ENCODE measurements at places on chromosomes 3 and 15.

DNA sequence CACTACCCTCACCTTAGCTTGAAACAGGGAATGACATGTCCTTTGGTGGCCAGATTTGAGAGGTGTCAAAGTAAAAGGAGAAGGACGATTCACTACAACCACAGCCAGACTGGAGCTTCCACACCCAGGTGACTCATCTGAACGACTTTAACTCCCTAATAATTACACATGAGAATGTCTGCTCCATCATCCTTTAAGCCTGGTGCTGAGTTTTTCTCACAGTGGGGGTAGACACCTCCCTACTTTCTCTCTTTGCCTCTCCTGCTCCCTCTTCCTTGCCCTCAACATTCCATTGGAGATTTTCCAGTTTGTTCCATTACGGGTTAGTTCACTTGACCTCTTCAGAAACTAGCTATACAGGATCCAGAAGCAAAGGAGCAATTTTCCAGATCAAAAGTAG is 154.3 kb upstream of the BHLHE40 start:
- DNase-seq, result no peak

DNA sequence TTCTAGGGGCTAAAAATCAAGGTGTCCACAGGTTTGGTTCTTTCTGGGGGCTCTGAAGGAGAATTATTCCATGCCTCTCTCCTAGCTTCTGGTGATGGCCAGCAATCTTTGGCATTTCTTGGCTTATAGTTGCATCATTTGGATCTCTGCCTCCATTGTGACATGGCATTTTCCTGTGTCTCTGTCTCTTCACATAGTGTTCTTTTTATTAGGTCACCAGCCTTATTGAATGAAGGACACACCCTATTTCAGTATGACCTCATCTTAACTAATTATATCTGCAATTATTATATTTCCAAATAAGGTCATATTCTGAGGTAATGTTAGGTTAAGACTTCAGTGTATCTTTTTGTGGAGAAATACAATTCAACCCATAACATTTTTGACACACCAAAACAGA is 3.2 kb upstream of the GBE1 start:
- no peak for DNase-seq

DNA sequence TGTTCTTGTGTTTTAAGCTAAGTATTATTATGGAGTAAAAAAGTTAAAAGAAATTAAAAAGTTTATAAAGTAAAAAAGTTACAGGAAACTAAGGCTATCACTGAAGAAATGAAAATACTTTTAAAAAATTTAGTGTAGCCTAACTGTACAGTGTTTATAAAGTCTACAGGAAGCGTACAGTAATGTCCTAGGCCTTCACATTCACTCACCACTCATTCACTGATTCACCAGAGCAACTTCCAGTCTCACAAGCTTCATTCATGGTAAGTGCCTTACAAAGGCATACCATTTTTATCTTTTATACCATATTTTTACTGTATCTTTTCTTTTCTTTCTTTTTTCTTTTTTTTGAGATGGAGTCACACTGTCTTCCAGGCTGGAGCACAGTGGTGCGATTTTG is 40.7 kb upstream of the SCN5A start:
- no peak for DNase-seq

- peak; percentile 80 for DNase-seq
Measured at GRCh38 chr15:52680041-52680391, 828 bp upstream of the ATOSA start.

- no peak for DNase-seq
Measured at GRCh38 chr3:126568776-126569342, 10.1 kb upstream of the C3orf22 start.

- DNase-seq, result peak; percentile 21
Measured at GRCh38 chr3:57673156-57673555, 19.7 kb downstream of the DENND6A start.

- DNase-seq, result no peak
Measured at GRCh38 chr3:22360164-22360563, 609.2 kb upstream of the ZNF385D start.

- DNase-seq, result peak; percentile 12
Measured at GRCh38 chr15:58348095-58348812, 83.5 kb upstream of the LIPC start.

GRCh38 chr3:98811048-98811447 is 47.9 kb downstream of the ST3GAL6 start:
- DNase-seq, result no peak

DNA sequence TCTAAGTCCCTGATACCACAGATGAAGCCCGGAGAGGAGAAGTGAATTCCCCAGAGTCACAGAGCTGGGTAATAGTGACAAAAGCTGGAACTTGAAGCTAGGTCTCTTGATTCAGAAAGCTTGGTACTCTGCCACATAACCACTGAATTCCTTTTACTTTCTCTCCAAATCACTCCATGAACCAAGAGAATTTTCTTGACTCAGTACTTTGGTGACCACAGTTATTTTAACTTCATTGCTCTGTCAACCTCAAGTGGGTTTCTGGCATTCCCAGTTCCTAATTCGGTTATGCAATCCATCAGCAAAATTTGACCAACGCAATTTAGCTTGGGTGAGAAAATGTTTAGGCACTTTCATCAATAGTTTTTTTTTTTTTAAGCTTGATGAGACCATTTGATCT is 61.0 kb upstream of the PPARG start:
- DNase-seq, result no peak

- no peak for DNase-seq
Measured at GRCh38 chr3:51934139-51934850, 7.4 kb downstream of the RRP9 start.

- DNase-seq, result no peak
Measured at GRCh38 chr3:139460076-139460475, 16.2 kb downstream of the RBP2 start.

- DNase-seq, result no peak
Measured at GRCh38 chr3:194265505-194265892, 85.6 kb downstream of the CPN2 start.

GRCh38 chr3:62665627-62666437 is 209.4 kb downstream of the CADPS start:
- peak; percentile 88 for DNase-seq

- no peak for DNase-seq
Measured at GRCh38 chr3:23468203-23468602, 265.1 kb downstream of the UBE2E2 start.

- no peak for DNase-seq
Measured at GRCh38 chr15:86041399-86041798, 38.3 kb upstream of the AGBL1 start.

- DNase-seq, result no peak
Measured at GRCh38 chr15:36472672-36473071, 106.8 kb upstream of the CDIN1 start.

GRCh38 chr3:141326123-141326522 is 42.2 kb upstream of the ZBTB38 start:
- DNase-seq, result no peak

DNA sequence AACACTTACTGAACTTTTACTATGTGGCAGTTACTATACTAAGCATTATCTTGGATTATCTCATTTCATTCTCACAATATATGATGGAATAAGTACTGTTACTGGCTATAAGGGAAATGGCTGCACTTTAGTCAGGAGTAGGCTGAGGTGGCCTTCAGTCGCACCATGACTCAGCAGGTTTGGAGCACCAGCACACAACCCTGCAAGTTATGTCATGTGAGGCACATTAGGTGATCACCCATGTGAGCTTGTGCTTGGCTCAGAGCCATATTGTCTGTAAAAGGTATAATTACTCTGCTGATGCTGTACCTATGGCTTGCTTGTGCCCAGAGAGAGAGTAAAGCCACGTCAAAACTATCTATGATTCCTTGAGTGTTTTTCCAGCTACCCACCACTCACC is 54.1 kb upstream of the TIPARP start:
- no peak for DNase-seq

DNA sequence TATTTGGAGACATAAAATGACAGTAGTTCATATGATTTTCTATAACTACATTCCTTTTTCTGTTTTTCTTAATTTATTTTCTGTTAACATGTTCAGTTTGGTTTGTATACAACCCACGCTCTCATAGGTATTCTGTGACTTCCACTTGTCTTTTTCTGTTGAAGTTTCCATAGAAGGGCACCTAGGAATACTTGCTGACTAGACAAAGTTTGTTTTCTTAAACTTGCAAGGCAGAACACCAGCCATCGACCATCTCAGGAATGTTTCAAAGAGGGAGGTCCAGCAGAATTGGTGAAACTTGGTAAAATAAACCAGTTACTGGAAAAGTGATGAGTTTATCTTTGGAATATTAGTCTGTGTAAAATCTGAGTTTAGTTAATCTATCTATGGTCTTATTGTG is 403.2 kb upstream of the CADM2 start:
- no peak for DNase-seq

- DNase-seq, result no peak
Measured at GRCh38 chr15:92092289-92093105, 239.0 kb downstream of the SLCO3A1 start.

- no peak for DNase-seq
Measured at GRCh38 chr15:35880896-35881295, 334.9 kb upstream of the DPH6 start.

GRCh38 chr3:159763602-159764489 is 224.8 kb upstream of the IL12A start:
- DNase-seq, result no peak

GRCh38 chr3:2850701-2851100 is 259.5 kb downstream of the IL5RA start:
- DNase-seq, result no peak

- DNase-seq, result no peak
Measured at GRCh38 chr3:36730966-36731365, 33.4 kb downstream of the DCLK3 start.

DNA sequence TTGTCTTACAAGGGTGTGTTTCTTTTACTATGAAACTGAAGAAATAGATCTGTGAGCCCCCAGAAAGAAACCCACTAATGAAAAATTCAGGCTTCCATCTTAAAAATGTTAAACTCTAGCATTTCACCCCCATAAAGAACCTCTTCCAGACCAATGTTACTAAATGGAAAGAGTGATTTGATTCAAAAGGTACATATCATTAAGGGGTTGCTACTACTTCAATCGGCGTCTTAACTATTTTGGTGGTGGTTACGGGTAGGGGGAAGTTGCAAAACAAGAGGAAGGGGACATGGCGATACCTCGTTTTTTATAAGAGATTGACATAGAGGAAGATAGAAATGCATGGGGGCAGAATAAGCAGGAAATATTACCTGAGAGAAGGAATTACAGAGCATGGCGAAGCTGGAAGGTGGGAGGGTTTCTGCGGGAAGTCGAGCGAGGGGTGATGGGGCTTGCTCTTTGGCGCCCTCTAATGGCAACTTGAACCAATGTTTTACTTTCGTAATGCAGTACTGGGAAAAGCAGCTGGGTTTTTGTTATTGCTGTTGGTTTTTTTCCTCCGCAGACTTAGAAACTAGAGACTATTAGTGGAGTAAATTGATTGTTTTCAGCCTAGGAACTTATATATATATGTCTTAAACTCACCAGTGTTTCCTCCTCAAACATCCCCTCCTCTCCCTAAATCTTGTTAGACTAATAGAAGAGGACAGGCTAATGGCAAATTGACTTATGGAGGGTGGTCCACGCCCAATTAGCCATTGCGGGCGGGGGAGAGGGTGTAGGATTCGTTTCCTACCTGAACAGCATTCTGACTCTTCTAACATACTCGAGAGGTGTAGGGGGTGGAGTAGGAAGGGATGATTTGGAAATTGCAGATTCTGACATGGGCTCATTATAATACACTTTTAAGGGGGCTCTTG is 11.3 kb upstream of the SOX2 start:
- DNase-seq, result peak; percentile 81

- DNase-seq, result no peak
Measured at GRCh38 chr15:88571852-88572259, 25.4 kb upstream of the DET1 start.

DNA sequence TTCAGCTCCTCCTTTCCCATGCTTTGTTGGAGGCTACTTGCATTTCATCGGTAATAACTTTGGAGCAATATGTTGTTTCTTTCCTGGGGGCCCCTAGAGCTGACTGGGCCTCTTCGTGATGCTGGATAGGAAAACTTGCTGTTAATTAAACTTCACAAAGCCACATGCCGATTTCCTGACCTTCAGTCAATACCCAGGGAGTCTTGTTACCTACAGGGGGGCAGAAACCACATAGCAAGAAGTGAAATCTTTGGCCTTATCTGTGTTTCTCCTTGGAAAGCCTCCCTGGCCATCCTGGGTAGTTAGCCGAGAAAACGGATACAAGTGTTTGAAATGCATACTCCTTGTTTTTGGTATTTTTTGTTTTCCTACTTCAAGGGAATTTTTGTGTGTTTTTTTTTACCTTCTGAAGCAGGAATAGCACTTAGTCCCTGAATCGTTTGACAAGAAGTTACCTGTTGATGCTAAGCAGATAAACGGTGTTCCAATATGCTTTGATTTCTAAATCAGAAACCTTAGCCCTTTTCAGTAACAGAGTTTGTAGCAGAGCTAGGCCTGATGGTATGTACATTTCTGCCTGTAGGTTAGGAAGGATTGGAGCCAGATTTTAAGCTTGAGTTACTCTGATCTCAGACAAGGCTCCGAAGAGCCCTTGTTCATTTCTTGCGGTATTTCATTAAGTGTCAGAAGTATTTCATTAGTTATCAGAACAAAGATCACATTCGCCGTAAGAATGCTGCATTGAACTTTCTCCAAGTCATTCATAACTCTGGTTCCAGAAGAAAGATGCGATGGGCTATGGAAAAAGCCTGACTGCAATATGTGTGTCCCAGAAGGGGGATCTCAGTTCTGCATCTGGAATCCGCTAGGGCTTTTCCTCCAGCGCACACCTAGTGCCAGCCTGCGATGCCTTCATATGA is 111.5 kb downstream of the THSD4 start:
- no peak for DNase-seq

DNA sequence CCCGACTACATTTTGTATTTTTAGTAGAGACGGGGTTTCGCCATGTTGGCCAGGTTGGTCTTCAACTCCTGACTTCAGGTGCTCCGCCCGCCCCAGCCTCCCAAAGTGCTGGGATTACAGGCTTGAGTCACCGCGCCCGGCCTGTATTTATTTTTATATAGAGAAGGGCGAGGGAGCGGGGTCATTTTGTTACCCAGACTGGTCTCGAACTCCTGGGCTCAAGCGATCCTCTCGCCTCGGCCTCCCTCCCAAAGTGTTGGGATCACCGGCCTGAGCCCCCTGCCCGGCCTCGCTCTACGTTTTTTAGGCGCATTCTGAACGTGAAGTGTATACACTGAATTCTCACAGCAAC is 514 bp upstream of the PPP4R2 start:
- no peak for DNase-seq

DNA sequence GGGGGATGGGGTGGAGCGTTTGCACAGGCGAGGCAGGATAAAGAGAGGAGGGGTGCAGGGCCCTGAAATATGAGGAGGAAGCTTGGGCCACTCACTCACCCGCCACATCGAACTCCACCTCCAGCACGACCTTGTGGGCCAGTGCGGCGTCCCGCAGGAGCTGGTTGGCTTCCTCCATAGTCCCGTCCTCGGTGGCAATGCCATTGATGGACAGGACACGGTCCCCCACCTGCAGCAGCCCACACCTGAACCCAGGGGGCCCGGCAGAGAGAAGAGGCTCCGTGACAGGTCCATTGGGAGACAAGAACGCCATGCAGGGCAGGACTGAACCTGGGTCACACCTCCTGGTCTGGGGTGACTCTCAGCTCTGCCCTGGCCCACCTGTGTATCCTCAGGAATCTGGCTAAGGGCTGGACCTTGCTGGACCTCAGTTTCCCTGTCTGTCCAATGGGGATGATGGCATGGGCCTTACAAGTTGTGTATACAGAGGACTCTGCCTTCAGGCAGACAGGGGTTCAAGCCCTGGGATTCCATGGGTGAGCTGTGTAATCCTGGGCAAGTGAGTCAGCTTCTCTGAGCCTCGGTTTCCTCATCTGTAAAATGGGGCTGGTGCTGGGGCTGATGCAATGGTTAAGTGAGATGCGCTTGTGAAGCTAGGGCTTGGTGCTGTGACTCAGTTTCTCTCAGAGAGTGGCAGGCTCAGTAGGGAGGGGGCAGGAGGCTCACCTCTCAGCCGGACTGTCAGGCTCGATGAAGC is 26.4 kb downstream of the GRIP2 start:
- DNase-seq, result no peak

Measured in NAMALWA (cell line).